ENCODE measurements at places on chromosomes 2 and 18. TPM values are rescaled to one million over a fixed set of nuclear protein-coding genes. Genes with fewer than 3 reads are reported as not detected.
A peak's percentile ranks its signal among the peaks of the same experiment; 100 is the strongest.

Gene CERKL
- total RNA-seq: not detected

- H3K27ac ChIP-seq: no peak overlapping the region
- H3K27me3 ChIP-seq: peaks cover 3% of the 10 kb centered on the region
- DNase-seq: no peak
- H3K36me3 ChIP-seq: no peaks in the 10 kb centered on the region
- no peak overlapping the region for H3K4me3 ChIP-seq
Measured at GRCh38 chr2:109110170-109110569, 18.8 kb upstream of the SH3RF3 start.

Gene RMDN2
- total RNA-seq: 3.5 TPM

GRCh38 chr2:210337159-210337558 lies 22.2 kb upstream of the MYL1 start:
- H3K27me3 ChIP-seq: no peaks in the 10 kb centered on the region
- no peaks in the 10 kb centered on the region for H3K36me3 ChIP-seq
- H3K4me3 ChIP-seq: no peak overlapping the region
- no peak for DNase-seq
- H3K27ac ChIP-seq: no peak overlapping the region

Gene BCL11A
- total RNA-seq: 59.3 TPM

Gene PLA2R1
- total RNA-seq: 2.2 TPM

Gene DDX1
- 161 TPM for total RNA-seq

DNA sequence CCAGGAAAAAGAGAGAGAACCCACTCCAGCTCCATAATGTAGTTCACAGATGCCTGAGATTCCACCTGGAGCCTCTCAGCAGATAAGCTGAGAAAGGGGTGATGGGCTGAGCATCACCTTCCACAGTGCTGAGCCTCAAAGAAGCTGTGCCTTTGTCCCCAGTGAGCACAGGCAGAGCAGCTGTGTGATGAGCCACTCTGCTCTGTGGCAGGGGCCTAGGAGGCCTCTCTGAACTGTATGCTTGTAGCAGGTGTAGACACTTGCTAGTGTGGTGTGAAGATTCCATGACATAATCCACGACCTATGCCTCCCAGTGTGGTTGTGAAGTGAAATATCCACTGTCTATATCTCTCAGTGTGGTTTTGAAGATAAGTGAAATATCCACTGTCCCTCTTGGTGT lies 70.4 kb upstream of the MGAT4A start:
- no peaks in the 10 kb centered on the region for H3K4me1 ChIP-seq
- no peak for DNase-seq
- no peaks in the 10 kb centered on the region for H3K36me3 ChIP-seq
- H3K27me3 ChIP-seq: no peaks in the 10 kb centered on the region
- H3K27ac ChIP-seq: no peak overlapping the region
- no peak overlapping the region for H3K4me3 ChIP-seq

GRCh38 chr2:239259603-239260298 lies 141.1 kb downstream of the HDAC4 start:
- H3K27ac ChIP-seq: no peak overlapping the region
- DNase-seq: no peak
- H3K4me3 ChIP-seq: no peak overlapping the region
- no peaks in the 10 kb centered on the region for H3K27me3 ChIP-seq

- H3K4me3 ChIP-seq: no peak overlapping the region
- no peaks in the 10 kb centered on the region for H3K36me3 ChIP-seq
- no peak for DNase-seq
- no peak overlapping the region for H3K27ac ChIP-seq
Measured at GRCh38 chr2:19664646-19665045, 237.1 kb downstream of the TTC32 start.

- no peaks in the 10 kb centered on the region for H3K36me3 ChIP-seq
- H3K4me1 ChIP-seq: no peaks in the 10 kb centered on the region
- no peak overlapping the region for H3K4me3 ChIP-seq
- no peaks in the 10 kb centered on the region for H3K27me3 ChIP-seq
- no peak overlapping the region for H3K27ac ChIP-seq
Measured at GRCh38 chr2:127611076-127611925, 34.7 kb upstream of the GPR17 start.

GRCh38 chr2:111884592-111884964 lies 585 bp upstream of the ANAPC1 start:
- DNase-seq: no peak
- H3K36me3 ChIP-seq: no peaks in the 10 kb centered on the region
- H3K27ac ChIP-seq: 0 out of 2 replicates have a peak overlapping the region, but pooled peaks have one; percentile 87
- H3K27me3 ChIP-seq: no peaks in the 10 kb centered on the region
- H3K4me1 ChIP-seq: no peaks in the 10 kb centered on the region

DNA sequence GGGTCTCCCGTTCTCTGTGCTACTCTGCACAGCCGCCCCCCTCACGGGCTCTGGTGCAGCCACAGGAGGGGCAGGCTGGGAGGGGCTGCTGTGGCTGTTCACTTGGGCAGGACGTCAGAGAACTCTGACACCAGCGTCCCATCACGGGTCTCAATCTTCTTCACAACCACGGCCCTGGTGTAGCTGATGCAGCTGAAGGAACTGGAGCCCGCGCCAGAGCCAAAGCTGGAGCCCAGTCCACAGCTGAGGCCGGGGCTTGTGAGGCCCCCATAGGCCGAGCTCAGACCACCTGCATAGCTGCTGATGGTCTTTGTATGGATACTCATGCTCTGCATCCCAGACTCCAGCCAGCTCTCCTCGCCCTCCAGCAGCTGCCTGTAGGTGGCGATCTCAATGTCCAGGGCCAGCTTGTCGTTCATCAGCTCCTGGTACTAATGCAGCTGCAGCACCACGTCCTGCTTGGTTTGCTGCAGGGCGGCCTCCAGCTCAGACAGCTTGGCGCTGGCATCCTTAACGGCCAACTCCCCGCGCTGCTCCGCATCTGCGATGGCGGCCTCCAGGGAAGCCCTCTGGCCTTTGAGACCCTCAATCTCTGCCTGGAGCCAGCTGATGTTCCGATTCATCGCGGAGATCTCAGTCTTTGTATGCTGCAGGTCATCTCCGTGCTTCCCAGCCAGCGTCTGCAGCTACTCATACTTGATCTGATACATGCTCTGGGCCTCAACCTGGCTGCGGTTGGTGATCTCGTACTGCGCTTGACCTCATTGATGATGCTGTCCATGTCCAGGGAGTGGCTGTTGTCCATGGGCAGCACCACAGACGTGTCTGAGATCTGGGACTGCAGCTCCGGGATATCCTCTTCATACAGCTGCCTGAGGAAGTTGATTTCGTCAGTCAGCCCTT lies 7.4 kb upstream of the DUSP19 start:
- H3K4me3 ChIP-seq: no peak overlapping the region
- H3K36me3 ChIP-seq: no peaks in the 10 kb centered on the region
- DNase-seq: peak; percentile 89
- no peak overlapping the region for H3K27ac ChIP-seq
- no peaks in the 10 kb centered on the region for H3K4me1 ChIP-seq

Gene ASPRV1
- total RNA-seq: 0.95 TPM

Gene LDLRAD4
- 1.2 TPM for total RNA-seq

Gene AFF3
- 3.0 TPM for total RNA-seq

GRCh38 chr2:163548970-163549369 lies 186.8 kb downstream of the FIGN start:
- DNase-seq: no peak
- no peaks in the 10 kb centered on the region for H3K36me3 ChIP-seq
- no peak overlapping the region for H3K4me3 ChIP-seq
- no peaks in the 10 kb centered on the region for H3K27me3 ChIP-seq
- H3K27ac ChIP-seq: no peak overlapping the region
- H3K4me1 ChIP-seq: no peaks in the 10 kb centered on the region

Gene RNF144A
- 15.1 TPM for total RNA-seq

DNA sequence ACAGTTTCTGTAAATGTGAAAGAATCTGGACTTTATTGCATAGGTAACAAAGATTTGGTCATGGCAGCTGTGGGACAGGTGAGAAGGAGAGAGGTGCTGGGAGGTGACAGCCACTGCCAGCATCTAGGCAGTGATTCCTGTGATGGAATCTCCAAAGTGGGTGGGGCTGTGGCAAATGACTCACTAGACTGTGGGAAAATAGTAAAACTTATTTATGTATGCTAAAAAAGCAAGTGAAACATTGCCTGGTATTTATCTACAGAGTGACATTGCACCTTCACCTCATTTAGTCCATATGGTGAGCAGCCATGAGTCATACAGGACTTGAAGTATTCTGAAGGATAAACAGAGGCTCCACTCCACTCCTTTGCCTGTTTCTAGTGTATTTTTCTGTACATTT lies 145.3 kb upstream of the MEX3C start:
- no peak overlapping the region for H3K27ac ChIP-seq
- no peak overlapping the region for H3K4me3 ChIP-seq
- no peaks in the 10 kb centered on the region for H3K4me1 ChIP-seq
- H3K27me3 ChIP-seq: no peaks in the 10 kb centered on the region

GRCh38 chr2:55922291-55922907 lies 1.2 kb downstream of the EFEMP1 start:
- H3K27me3 ChIP-seq: peaks cover 13% of the 10 kb centered on the region
- no peaks in the 10 kb centered on the region for H3K36me3 ChIP-seq

DNA sequence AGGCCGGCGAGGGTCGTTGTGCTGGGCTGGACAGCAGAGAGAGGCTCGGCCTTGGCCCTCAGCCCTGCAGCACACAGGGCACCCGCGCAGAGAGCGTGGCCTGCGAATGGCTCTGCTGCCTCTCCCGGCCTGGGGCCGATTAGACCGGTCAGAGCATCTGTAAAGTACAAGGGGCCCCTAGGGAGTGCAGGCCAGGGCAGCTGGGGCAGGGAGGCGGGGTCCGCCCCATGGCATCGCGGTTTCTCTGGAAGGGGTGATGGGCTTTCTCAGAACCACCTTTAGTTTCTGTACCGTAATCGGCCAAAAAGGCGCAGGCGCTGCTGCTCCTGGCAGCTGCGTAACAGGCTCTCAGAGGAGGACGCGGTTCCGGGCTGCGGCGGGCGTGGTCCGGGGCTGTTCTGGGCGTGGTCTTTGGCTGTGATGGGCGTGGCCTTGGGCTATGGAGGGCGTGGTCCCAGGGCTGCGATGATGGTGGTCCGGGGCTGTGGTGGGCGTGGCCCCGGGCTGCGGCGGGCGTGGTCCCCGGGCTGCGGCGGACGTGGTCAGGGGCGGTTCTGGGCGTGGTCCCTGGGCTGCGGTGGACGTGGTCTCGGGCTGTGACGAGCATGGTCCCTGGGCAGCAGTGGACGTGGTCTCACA lies 1.5 kb upstream of the GPR148 start:
- H3K4me3 ChIP-seq: peak overlapping the region; percentile 47
- DNase-seq: peak; percentile 83
- H3K4me1 ChIP-seq: peaks cover 3% of the 10 kb centered on the region
- H3K27ac ChIP-seq: no peak overlapping the region
- no peaks in the 10 kb centered on the region for H3K36me3 ChIP-seq
- H3K27me3 ChIP-seq: peaks cover 14% of the 10 kb centered on the region

Gene INO80D
- 38.9 TPM for total RNA-seq

Gene CCDC178
- not detected for total RNA-seq

GRCh38 chr2:152418688-152419087 lies 83.7 kb downstream of the FMNL2 start:
- no peaks in the 10 kb centered on the region for H3K27me3 ChIP-seq
- H3K27ac ChIP-seq: no peak overlapping the region
- no peak overlapping the region for H3K4me3 ChIP-seq

DNA sequence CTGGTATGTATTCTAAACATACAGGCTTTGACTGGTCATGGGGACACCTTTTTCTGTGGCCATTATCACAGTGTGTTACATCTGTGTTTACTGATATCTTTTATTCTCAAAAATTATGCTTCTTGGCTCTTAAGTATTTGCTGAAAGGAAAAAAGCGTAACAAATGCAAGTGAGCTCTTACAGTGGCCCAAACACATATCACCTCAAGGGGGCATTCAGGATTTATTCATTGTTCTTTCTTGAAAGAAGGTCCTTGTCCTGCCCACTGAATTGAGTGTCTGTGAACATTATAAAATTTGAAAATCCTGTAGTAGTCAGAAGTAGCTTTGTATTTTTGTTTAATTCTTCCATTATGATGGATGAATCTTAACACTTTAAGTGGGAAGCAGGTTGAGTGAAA lies 454.5 kb downstream of the XIRP2 start:
- no peaks in the 10 kb centered on the region for H3K27me3 ChIP-seq
- no peak overlapping the region for H3K27ac ChIP-seq

DNA sequence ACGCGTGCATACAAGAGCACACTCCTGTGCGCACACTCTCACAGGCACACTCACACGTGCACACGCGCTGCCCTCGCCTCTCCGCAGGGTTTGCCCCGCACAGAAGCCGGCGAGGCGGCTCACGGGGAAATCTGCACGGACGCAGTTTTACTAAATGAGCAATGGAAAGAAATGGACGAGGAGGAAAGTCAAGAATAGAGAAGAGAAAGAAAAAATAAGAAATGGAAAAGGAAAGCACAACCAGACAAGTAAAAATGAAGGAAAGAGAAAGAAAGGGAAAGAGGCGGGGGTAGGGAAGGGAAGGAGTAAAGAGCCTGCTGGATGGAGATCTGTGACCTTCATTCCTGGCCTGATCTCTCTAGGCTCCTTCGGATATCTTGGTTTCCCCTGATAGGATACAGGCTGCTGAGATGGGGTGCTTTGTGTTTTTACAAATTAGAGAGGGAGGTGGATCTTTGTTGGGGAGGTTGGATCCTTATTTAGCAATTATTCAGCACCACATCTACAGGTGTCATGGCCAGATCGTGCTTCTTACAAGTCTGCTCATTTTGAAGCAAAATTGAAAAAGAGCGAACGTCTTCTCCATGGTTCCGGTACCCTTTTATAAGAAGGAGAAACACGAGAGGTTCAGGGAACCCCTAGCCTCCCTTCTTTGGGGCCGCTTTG lies 693 bp upstream of the LRP2 start:
- H3K27me3 ChIP-seq: peaks cover 39% of the 10 kb centered on the region
- no peak for DNase-seq
- H3K27ac ChIP-seq: no peak overlapping the region
- H3K36me3 ChIP-seq: no peaks in the 10 kb centered on the region

Gene TET3
- 21.1 TPM for total RNA-seq

GRCh38 chr18:69250305-69251151 lies 150.2 kb upstream of the DOK6 start:
- no peak overlapping the region for H3K27ac ChIP-seq
- H3K36me3 ChIP-seq: no peaks in the 10 kb centered on the region
- H3K4me3 ChIP-seq: no peak overlapping the region
- H3K4me1 ChIP-seq: no peaks in the 10 kb centered on the region
- H3K27me3 ChIP-seq: no peaks in the 10 kb centered on the region

GRCh38 chr2:188181067-188181838 lies 110.4 kb upstream of the GULP1 start:
- no peak overlapping the region for H3K27ac ChIP-seq
- no peak for DNase-seq
- H3K27me3 ChIP-seq: no peaks in the 10 kb centered on the region

GRCh38 chr2:43400508-43400907 lies 174.1 kb upstream of the ZFP36L2 start:
- no peak overlapping the region for H3K27ac ChIP-seq
- H3K36me3 ChIP-seq: no peaks in the 10 kb centered on the region
- H3K4me1 ChIP-seq: peaks cover 3% of the 10 kb centered on the region
- no peaks in the 10 kb centered on the region for H3K27me3 ChIP-seq
- no peak overlapping the region for H3K4me3 ChIP-seq

Gene PAX8
- total RNA-seq: not detected

DNA sequence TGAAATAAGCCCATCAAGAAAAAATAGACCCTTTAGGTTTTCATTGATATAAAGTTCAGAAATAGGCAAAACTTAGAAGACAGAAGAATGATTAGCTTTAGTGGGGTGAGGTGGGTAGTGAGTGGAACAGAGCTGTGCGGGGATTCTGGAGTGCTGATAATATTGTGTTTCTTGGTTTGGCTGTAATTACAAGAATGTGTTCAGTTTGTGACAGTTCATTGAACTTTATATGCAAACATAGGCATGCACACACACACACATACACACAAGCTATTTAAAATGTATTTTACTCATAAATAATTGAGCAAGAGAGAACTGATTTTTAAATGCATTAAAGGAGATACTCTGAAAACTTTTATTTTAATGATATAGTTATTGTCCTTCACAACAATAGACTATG lies 17.1 kb downstream of the ARHGAP15 start:
- H3K4me3 ChIP-seq: no peak overlapping the region
- H3K36me3 ChIP-seq: no peaks in the 10 kb centered on the region
- H3K27me3 ChIP-seq: no peaks in the 10 kb centered on the region
